Stimulated activated CD4-positive, alpha-beta T cell treated with anti-CD3 and anti-CD28 coated beads, Interleukin-12 subunit alpha, Interleukin-12 subunit beta, amount 100 ng/mL, for 48 hours (primary cell): ENCODE measurements at places on chromosomes 6 and 20.

- DNase-seq: no peak
Observed at GRCh38 chr6:159899994-159900745, 9.4 kb downstream of the MAS1 start.

DNA sequence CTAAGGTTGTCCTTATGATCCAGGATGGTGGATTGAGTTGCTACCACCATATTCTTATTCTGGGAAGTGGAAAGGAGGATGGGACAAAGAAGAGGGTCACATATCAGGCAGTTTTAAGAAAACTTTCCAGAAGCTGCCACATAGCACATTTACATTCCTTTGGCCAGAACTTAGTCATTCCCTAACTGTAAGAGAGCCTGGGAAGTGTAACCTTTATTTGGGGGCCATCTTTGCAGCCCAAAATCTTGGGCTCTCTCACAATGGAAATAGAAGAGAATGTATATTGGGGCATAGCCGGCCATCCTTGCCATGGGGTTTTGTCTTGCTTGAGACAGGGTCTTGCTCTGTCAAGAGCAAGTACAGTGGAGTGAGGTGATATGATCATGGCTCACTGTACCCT is 8.4 kb downstream of the ZNF341 start:
- no peak for DNase-seq

GRCh38 chr6:113786168-113786567 is 71.0 kb upstream of the MARCKS start:
- DNase-seq: no peak

DNA sequence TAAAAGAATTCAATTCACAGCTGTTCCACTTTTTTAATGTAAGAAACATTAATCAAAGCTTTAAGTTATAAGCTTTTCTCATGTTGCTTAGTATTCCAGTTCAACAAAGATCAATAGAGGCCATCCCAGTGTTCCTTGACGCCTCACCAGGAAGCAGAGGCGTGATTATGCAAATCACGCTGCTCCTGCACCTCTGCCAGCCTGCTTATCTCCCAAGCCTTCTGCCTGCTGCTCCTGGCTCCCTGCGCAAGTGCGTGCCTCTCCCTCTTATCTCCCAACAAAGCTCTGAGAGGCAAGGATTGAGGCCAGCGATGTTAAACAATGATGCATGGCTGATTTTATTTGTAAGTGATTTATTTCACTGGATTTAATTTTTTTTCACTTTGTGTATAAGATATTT is 42.8 kb downstream of the INSM1 start:
- no peak for DNase-seq

GRCh38 chr6:151240791-151241642 is 1.2 kb downstream of the AKAP12 start:
- DNase-seq: no peak

- DNase-seq: no peak
Observed at GRCh38 chr6:18997375-18997826, 610.3 kb downstream of the RNF144B start.

DNA sequence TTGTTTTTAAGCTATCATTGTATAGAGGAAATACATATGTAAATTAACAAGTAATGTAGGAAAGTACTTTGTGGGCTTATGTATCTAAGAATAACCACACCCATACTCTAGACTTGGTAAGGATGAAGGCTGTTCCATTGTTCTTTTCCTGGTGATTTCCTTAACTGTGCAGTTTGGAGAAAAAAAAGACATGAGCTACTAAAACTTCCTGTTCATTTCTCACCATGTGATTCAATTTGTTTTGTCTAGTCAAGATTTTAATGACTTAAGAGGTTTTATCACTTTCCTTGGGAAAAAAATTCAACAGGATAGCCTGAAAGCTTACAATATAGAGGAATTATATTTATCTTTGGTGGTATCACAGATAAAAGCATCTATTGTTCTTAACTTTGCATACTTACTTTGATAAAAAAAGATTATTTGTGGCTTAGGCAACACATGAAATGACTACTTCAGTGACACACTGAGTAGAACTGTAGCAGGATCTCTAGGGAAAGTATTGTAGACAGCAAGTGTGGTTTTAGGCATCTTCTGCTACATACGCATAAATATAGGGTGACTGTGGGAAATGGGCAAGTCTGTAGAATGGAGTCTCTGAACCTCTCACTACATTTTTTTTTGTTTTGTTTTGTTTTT is 80.3 kb downstream of the GJA1 start:
- DNase-seq: no peak

DNA sequence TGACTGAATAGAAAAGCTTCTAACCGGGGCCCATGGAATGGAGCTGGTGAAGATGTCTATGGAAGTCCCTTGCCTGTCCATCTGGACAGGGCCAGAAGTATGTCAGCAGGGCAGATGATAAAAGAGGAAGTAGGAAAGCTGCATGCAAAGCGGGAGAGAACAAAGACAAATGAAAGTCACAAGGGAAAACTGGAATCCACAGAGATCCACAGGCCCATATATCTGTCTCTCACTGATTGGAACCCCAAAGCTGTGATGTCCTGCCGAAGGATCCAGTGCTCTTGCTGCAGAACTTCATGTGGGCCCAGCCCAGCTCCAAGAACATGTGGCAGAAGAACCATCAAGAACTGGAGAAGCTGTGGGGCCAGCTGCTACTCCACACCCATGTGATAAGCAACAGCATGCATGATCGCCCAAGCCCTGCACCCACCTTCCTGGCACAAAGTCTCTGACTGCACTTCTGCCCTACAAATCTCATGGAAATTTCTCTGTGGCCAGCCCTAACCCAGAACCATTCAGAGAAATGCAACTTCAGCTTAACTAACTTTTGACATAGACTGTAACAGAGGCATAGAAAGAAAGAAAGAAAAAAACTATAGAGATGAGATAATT is 716.0 kb downstream of the KIF16B start:
- DNase-seq: no peak

- no peak for DNase-seq
Observed at GRCh38 chr6:14922706-14923460, 323.0 kb upstream of the JARID2 start.

GRCh38 chr20:25398376-25399036 is 7.9 kb upstream of the ABHD12 start:
- no peak for DNase-seq

DNA sequence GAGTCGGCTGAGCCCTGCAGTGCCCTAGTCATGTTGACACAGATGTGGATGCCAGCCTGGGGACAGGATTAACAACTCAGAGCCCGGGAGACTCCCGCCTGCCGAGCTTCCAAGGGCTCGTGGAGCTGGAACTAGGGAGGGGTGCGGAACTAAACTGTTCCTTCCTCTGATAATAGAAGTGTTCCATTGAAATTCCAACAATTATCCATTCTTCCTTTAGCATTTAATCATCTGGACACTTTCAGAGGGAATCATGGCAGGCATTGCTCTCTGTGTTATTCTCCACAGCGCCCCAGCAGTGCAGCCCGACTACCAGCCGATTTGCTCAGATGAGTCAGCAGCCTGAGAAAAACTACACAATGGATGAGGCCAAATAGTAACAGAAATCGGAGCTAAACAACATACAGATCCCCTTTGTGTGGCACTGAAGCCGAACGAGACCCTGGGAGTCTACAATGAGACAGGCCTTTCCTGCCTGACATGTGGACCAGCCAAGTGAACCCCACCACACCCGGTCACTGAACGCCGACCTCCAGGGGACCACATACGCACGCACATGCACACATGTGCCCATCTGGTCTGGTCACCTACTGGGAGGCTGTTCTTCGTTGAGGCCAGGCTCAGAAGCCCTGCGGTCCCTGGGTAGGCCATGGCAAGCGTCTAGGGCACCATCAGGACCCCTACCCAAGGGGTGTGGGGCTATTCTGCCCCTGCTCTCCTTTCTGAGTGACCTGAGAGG is 238.4 kb upstream of the AFDN start:
- no peak for DNase-seq

GRCh38 chr6:52546192-52546591 is 30.7 kb downstream of the TRAM2 start:
- DNase-seq: no peak

DNA sequence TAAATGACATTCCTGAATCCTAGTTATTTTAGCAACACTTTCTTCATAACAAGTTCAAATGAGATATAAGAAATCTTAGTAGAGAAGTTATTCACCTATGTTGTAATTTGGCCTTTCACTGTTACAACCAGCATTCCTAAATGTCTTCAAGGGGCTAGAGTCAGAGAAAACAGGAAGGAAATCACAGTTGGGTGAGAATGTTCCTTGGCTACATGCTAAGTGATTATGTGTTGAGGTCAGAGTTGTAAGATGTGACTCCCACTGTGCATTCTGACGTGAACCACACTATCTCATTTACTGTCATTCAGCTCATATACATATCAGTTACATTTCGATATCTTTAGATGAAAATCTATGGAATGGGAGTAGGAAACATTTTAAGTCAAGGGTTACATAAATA is 51.0 kb upstream of the MLIP start:
- DNase-seq: no peak

DNA sequence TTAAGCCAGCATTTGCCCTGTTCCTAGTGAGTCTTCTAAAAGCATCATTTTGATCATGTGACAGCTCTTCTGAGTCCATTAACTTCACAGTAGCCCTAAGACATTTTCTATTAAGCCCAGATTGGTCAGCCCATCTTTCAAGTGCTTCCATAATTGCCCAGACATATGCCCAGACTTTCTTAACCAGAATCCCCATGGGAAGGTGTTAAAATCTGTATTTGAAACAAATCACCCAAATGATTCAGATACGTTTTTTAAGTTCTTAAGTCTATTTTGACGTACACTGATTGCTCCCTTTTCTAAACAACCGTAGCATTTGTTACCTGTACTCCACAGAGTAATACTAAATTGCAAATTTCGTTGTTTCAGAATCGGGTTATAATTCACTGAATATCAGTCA is 89.3 kb downstream of the BCAS1 start:
- no peak for DNase-seq

- DNase-seq: no peak
Observed at GRCh38 chr20:48056218-48056617, 270.9 kb upstream of the SULF2 start.

DNA sequence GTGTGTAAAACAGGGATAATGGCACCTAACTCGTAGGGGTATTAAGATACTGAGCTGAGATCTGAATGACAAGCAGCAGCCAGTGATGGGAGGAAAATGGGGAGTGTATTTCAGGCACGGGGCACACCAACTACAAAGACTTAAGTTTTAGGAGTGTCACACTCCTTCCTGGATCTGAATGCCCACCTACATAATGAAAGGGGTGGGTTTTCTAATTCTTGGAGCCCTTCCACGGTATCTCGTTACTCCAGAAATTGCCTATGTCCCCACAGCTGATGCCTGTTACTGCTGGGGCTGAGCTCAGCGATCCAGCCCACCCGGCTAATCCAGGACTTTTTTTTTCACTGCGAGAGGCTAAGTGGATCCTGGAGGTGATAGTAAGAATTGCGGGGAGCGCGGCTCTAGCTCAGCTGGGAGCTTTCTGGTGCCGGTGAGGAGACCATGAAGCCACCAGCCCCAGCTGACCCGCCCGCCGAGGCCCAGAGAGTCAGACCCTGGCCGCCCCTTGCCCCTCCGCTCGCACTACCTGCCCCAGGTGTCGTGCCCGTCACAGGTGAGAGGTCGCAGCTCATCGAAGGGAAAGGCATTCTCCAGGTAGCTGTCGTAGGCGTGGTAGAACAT is 727 bp downstream of the EDEM2 start:
- no peak for DNase-seq

DNA sequence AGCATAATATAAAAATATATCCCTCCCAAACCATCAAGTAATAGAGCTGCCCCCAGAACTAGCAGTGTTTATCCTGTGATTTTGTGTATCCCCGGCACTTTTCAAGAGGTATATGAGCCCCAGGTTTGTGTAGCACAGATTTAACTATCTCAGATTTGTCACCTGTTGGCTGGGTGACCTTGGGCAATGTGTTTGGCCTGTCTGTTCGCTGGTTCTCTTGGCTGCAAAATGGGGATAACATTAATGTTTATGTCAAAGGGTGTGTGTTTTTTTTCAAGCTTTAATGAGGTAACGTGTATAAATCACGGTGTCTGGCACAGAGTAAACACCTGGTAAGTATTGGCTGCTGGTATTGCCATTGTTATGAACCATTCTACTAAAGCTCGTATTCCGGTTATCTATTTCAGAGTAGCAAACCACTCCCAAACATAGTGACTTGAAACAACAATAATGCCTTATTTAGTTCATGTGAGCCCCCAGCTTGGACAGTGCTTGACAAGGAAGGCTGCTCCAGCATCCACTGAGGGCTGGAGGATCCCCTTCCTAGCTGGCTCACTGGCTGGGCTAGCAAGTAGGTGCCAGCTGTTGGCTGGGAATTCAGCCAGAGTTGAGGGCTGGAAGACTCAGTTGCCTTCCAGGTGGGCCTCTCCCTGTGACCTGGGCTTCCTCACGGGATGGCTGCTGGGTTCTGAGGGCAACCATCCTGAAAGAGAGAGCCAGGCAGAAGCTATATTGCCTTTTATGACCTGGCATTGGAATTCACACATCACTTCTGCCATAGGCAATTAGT is 36.2 kb downstream of the PDRG1 start:
- DNase-seq: no peak

GRCh38 chr6:116397914-116398313 is 27.2 kb downstream of the DSE start:
- DNase-seq: no peak

GRCh38 chr6:99297415-99297814 is 52.1 kb downstream of the FAXC start:
- no peak for DNase-seq

GRCh38 chr20:59972037-59972801 is 14.0 kb downstream of the CDH26 start:
- DNase-seq: no peak

- DNase-seq: no peak
Observed at GRCh38 chr6:152099446-152100182, 292.1 kb downstream of the ESR1 start.

DNA sequence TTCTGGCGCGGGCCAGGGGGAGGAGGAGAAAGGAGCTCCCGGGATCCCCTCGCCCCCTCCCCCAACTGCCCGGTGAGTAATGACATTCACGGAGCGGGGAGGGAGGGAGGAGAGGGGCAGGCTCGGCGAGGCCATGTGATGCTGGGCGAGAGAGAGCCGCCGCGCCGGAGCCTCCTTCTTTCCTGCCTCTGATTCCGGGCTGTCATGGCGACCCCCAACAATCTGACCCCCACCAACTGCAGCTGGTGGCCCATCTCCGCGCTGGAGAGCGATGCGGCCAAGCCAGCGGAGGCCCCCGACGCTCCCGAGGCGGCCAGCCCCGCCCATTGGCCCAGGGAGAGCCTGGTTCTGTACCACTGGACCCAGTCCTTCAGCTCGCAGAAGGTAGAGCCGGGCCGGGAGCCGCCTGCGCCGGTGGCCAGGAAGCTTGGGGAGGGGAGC is at the start of gene GDAP1L1:
Gene GDAP1L1 (plus strand): TSS at position 178 of the 441 bp plus-strand sequence. CDS start 27 bp downstream, at position 205.
- DNase-seq: no peak

DNA sequence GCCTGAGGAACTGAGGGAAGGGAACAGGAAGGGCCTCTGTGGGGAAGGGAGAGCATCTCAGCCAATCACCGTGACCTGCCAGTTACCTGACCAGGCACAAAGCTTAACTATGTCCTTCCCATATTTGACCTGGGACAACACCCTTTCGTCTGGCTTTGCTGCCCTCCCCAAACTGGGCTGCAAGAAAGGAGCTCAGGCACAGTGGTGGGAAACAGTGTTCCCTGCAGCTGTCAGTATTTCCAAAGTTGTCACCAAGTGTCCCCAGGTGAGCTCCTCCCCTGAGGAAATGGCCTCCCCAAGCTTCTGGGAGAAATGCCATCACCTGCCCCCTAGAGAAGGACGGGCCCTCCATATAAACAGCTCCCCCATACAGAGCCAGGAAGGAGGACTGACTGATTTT is 17.9 kb downstream of the NCR2 start:
- no peak for DNase-seq

GRCh38 chr6:107699254-107699653 is 124.9 kb downstream of the SCML4 start:
- no peak for DNase-seq
